ENCODE measurements at places on chromosomes 11 and 22.

DNA sequence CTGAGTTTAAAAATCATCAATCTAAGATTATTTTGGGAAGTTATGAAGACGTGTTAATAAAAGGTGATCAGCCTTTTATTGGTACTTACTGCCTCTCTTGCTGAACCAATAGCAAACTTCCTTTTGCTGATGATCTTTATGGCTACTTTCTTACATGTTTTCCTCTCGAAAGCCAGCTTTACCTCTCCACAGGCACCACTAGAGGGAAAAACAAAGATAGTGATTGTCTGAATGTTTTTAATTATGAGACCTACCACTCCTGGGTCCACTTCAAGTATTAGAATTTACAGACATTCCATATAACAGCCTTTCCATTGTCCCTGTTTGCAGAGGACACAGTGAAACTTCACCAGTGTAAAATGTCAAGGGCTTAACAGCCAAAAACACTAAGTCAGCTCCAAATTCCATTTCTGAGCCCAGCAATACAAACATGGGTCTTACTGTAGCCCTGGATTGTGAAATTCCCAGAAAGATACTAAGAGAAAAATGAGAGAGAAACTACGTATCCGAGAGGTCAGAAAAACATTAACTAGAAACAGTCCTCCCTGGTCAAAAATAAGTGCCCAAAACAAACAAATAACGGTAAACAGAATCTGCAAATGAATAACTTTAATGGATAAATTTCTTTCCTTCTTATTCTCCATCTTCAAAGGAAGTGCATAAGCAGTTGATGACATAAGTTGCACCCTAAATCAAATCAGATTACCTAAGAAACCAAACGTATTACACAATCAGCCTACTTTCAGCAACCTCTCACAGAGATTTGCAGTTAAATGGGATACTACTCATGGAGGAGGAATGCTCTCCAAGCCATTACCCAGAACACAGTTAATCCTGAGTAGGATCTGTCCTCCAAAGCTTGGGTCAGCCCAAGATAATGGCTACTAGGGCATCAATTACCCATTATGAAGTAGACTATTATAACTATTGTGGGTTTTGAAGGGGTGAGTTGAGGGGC, 29.5 kb downstream of the CHEK2 start:
- DNase-seq, result no peak

DNA sequence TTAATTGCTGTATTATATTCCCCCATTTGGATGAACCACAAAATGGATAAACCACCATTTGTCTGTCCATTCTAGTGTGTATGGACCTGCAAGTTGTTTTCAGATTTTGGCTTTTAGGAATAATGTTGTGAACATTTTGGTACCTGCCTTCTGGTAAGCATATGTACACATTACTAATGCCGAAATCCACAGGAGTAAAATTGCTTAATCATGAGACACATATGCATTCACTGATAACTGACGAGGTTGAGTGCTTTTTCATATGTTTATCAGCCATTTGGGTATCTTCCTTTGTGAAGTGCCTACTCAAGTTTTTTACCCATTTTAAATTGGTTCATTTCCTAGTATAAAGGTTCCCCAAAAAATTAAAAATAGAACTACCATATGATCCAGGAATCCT, 34.2 kb downstream of the OSBP2 start:
- no peak for DNase-seq

GRCh38 chr11:73239111-73239521, 21.0 kb downstream of the P2RY2 start:
- DNase-seq, result no peak

DNA sequence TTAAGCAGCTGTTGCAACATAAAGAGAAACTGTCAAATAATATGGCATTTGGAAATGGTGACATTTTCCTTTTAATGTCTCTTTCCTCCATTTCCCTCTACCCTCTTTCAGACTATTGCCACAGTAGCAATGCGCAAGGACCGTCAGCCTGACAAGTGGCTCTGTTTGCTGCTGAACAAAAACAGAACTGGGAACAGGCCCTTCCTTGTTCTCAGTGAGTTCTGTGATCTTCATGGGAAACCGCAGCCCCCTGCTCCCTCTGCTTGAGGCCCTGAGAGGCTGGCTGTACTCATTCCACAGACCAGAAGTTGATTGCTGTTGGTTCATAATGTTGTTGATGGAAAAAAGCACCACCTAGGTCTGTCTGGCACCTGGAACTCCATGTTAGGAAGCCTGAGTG, 559.7 kb downstream of the OPCML start:
- DNase-seq, result no peak

DNA sequence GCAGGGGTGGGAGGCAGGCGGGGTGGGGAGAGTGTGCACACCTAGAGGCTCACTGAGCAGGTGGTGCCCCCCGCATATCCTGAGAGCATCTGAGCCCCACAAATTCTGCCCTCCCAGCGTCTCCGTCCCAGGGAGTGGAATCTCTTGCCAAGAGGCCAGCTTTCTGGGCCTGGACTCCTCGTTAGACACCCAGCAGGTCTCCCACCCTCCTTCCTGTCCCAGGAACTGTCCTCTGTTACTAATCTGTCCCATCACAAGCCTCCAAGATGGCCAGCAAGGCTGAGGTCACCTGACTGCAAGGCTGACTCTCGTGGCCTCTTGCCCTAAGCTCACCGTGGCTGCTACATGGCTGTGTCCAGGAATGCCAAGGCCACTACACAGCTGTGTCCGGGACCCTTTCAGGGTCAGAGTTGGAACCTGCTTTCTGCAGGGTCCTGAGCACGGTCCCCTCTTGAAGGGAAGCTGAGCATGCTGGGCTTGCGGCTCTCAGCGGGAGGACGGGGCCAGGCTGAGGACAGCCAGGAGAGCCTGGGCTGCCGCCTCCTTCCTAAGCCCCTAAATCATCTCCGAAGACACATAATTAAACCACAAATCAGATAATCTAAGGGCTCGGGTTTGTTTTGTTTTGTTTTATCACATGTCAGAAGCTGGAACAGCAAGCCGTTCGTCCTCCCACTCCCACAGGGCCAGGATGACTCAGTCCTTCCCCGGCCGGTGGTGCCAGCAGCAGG, 1327.3 kb downstream of the TBC1D22A start:
- DNase-seq, result no peak

DNA sequence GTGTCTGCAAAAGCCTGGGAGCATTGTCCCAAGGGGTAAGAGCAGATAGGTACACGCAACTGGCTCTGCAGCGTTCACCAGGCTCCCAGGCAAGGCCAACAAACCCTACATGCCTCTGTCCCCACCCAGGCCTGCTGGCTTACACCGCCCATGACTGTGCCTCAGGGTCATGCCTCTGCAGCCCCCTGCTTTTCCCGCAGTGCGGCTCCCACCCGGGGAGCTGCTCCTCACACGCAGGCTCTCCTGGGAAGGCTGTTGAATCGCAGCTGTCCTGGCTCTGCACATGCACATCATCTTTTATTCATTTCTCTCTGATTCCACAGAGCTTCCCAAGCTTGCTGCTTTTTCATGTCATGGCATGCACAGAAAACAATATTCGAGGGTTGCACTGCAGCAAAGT, 29.2 kb upstream of the B3GAT1 start:
- DNase-seq, result no peak

DNA sequence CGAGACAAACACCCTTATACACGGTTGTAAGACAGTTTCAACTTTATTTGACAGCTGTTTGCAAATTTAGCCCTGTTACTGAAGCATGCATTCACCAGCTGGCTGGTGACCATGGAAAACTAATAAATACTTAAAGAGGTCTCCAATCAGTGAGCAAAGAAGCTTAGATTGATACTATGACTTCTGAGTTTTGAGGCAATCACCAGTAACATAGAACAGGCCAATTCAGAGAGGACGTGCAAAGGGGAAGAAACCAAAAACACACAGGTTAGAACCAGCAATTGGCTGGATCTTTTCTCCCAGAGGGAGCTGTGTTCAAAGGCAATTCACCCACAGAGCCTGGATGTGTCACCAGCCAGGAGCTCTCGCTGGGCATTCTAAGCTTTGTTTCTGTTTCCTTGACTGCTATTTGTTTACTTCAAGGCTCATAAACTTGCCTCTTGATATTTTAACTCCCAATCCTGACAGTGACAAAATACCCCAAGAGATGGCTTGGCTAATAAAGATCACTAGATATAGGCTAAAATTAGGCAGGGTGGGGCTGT, 113.6 kb upstream of the MTMR2 start:
- DNase-seq, result no peak

GRCh38 chr11:117782101-117782500, 14.9 kb downstream of the DSCAML1 start:
- no peak for DNase-seq

- no peak for DNase-seq
Observed at GRCh38 chr11:2777871-2778629, 78.3 kb upstream of the KCNQ1OT1 start.

- DNase-seq, result no peak
Observed at GRCh38 chr11:16880184-16880801, 133.9 kb downstream of the PLEKHA7 start.

GRCh38 chr11:82752801-82753200, 19.1 kb upstream of the FAM181B start:
- DNase-seq, result no peak

DNA sequence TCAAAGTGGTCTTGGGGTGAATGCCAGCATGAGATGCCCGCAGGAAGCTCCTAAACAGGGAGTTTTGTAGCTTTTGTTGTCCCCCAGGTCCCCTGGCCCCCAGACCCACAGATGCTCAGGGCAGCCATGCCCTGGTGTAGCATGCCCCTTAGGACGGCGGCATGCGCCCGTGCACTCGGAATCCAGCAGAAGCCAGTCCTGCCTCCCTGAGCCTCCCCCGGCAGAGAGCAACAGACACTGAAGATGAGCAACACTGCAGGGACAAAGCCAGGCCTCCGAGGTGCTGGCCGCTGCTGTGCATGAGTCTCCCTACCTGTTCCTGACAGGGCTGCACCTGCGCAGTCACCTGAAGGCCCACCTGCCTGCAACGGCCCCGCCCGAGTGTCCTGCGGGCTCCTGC, 59.1 kb downstream of the TRMU start:
- no peak for DNase-seq

DNA sequence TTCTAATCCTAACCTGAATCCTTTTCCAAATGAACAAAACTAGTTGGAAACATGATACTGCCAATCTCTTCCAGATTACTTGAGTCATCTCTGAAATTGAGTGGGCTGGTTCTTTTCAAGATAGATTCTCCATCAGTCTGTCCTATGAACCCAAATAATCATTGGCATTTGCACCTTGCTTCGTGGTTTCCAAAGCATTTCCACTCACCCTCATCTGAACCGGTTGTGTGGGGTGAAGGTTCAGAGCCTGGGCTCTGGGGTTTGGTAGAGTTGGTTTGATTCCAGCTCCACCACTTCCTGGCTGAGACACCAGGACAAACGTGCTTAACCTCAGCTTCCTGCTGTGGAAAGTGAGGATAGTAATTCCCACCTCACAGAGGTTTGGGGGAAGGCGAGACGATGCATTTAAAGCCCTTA, 206.4 kb upstream of the E2F8 start:
- no peak for DNase-seq

- DNase-seq, result no peak
Observed at GRCh38 chr11:130237282-130238006, 77.3 kb downstream of the ZBTB44 start.

DNA sequence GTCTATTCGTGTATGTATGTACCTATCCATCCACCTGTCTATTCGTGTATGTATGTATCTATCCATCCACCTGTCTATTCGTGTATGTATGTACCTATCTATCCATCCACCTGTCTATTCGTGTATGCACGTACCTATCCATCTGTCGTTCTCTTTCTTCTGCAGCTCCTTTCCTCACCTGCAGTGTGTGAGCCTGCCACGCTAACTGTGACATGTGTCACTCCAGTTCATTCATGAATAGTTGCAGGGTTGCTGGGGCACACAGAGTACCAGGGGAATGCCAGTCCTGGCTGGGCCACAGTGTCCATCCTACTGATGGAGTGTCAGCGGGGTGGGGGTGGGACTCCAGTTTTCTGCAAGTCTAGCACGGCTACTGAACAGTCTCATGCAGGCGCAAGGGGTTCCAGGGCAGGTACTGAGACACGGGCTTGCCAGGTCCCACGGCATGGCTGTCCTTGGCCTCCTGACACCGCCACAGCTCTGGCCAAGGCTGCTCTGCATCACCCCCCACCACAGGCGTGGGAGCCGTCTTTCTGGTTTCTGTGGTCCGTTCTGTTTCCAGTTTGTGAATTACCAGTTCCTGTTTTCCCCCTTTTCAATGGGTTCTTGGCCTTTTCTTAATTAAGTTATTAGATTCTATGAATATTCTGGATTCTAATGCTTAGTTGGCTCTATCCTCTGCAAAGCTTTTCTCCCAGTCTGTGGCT, 88.8 kb upstream of the CLDN5 start:
- DNase-seq, result no peak

- no peak for DNase-seq
Observed at GRCh38 chr11:10319702-10320558, 15.1 kb downstream of the ADM start.

DNA sequence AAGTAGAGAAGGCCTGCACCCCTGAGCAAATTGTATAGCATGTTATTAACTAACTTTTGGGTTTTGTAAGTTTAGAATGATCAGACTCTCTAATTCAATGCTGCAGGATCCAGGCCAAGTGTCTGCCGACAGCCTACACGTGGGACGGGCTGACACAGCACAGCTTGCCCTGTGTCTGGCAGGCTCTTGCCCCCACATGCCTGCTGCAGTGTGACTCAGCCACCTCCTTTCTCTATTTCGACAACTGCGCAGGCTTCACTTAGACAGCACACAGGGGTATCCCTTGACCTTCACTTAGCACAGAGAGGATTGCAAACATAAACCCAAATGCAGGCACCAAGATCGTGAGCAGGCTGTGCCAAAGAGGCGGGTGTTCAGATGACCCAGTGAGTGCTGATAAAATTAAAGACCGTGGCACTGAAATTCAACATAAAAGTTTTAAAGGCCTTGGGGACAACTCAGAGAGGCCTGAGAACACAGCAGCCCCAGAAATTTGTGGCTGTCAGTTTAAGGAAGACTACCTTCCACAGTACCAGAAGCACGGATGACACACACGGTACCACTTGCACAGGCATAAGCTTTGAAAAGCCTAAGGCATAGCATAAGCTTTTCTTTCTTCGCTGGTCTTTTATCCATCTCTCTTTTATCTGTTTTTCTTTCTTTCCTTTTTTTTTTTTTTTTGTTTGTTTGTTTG, 37.8 kb downstream of the SCN3B start:
- DNase-seq, result no peak
